ENCODE measurements at places on chromosomes 3 and 15.
A peak's percentile ranks its signal among the peaks of the same experiment; 100 is the strongest.

- no peak for DNase-seq
These were observed 191.8 kb downstream of the MAGI1 start for GRCh38 chr3:65846936-65847335.

GRCh38 chr3:143484846-143485512 is 363.3 kb downstream of the SLC9A9 start:
- no peak for DNase-seq

DNA sequence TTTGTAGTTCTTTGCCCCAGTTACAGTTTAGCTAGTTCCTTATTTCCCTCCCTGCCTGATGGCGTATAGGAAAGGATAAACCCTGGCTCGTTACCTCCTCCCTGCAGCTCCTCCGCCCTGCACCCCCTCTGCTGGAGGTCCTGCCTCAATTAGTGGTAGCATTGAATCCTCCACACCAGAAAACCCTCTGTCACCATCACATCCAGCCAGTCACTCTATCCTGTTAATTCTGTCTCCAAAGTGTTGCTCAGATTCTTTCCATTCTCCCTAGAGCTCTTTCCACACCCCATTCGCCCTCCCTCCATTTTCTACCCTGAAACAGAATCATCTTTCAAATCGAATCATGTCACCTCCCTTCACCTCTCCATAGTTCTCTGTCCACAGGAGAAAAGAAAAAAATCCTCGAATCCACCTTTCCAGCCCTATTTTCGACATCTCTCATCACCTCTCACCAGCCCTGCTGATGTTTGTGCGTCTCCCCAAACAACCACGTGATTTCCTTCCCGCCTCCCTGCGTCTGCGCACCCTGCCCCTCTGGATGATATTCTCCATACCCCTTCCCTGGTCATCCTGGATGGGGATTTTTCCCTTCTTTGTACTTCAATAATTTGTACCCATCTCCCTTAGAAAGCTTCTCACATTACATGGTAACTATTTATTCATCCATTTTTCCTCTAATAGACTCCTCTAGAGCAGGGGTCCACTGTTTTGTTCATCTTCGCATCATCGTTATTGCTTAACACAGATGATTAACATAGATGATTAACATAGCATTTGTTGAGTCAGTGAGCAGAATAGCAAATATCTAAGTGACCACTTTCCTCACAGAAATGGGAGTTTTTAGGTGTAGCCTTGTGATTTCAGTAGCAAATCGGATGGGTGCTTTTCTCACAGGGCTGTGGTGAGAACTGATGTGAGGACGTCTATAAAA is 37.1 kb downstream of the MAP3K13 start:
- no peak for DNase-seq

DNA sequence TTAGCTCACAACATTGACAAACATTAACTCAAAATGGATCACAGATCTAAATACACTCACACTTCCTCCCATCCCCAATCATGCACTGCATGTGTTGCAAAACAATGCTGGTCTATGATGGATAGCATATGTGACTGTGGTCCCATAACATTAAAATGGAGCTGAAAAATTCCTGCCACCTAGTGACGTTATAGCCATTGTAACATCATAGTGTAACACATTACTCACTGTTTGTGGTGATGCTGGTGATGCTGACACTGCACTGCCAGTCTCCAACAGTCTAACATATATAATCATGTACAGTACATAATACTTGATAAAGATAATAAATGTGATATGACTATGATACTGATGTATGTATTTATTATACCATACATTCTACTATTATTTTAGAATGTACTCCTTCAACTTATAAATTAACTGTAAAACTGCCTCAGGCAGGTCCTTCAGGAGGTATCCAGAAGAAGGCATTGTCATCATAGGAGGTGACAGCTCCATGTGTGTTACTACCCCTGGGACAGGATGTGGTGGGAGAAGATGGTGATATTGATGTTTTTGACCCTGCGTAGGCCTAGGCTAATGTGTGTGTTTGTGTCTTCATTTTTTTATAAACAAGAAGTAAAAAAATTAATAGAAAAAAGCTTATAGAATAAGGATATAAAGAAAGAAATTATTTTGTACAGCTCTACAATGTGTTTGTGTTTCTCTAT is 41.3 kb downstream of the TXNRD3 start:
- DNase-seq: no peak

DNA sequence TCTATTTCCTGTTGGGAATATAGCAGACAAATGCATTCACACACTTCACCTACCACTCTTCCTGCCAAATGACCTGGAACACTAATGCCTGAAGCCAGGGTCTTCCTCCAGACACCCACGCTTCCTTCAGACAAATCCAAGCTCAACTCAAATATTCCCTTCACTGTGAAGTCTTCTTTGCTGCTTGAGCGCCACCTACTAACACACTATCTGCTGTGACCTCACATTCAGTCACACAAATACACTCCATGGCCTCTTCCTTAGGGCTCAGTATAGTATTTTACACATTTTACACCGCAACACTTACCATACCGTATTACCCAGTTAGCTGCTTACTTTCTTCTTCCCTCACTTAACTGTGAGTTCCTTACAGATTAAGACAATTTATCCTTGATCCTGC is 149.4 kb downstream of the SHOX2 start:
- no peak for DNase-seq

DNA sequence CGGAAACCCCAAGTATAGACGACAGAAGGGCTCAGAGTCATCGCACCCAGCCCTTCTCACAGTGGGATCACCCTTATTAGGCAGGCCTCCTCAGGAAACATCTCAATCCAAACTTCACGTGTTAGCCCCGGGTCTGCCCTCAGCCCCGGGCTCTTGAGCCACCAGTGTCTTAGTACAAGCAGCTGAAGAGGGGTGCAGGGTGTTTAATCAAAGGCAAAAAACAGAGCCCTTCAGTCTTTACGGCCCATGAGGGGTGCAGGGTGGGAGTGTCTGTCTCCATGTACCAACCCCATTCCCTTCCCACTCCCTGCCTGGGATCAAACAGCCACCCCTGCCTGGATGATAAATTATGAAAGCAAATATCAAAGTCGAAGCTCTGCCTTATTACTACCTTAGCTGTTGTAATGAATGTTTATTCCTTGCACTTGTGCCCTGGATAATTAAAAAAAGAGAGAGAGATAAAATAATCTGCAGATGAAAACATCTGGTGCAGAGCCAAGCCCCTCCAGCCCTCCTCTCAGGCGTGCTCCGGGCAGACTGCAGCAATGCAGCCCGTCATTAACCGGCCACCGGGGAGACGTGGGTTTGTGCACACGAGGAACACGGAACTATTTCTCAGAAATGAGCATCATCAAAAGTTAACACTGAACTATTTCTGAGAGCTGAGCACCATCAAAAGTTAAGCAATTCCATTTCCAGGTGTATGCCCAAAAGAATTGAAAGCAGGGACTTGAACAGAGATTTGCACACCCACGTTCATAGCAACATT is 64.5 kb downstream of the ADAMTS17 start:
- DNase-seq: no peak

- no peak for DNase-seq
These were observed 266.4 kb downstream of the FAM43A start for GRCh38 chr3:194951931-194952582.

DNA sequence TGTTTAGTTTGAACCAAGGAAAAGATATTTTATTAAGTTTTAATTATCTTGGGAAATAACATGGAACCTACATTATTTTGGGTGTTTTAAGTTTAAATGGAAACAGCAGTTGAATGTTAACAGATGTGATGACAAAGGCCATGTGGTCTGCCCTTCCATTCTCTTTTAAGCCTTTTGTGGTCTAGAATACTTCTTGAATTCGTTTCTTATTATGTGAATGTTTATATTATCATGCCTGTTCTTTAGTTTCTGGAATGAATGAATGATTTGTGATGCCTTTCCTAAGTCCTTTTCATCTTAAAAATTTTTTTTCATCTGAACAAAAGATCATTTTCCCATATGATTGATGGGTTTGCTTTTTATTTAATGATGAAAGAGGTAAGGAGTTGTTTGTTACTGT is 44.6 kb downstream of the SNRK start:
- no peak for DNase-seq

GRCh38 chr15:101137312-101137940 is 114.4 kb downstream of the CHSY1 start:
- peak; percentile 79 for DNase-seq

GRCh38 chr15:69489073-69489571 is 36.5 kb downstream of the RPLP1 start:
- DNase-seq: no peak

DNA sequence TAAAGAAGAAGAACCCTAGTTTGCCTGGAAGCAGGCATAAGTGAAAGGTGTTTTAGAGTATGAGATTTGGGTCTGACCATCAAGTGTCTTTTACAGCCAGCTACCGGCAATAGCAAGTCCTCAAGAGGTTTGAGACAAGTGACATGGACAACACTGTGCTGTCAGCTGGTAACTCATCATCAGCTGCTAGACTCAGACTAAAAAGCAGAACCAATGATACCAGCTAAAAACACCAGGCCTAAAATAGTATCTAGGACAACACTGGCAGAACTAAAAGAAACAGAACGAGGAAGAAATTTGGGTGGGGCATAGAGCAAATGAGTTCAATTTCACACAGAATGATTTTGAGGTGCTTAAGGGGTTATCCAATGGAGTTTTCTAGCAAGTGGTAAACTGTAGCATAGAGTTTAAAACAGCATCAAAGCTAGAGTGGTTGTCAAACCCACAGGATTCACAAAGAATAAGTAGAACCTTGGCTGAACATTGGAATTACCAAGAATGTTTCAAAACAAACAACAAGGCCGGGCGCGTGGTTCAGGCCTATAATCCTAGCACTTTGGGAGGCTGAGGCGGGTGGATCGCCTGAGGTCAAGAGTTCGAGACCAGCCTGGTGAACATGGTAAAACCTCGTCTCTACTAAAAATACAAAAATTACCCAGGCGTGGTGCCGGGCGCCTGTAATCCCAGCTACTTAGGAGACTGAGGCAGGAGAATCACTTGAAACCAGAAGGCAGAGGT is 3.9 kb downstream of the CIAO2A start:
- peak; percentile 91 for DNase-seq

DNA sequence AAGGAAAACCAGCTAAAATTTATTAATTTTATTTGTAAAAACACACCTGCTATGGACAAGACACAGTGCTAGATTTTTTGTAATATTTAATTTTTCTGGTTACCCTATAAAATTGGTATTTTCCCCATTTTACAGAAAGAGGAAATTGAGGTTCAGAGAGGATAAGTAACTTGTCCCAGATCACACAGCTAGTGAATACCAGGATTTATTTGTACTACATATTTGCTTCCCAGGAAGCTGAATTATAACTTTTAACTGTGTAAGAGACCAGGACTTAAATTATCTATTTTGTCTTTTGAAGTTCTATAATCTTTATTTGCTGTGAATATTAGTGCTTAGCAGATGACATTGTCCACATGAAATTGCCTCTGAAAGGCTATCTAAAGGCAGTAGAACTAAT is 49.7 kb downstream of the MAP2K5 start:
- DNase-seq: no peak

DNA sequence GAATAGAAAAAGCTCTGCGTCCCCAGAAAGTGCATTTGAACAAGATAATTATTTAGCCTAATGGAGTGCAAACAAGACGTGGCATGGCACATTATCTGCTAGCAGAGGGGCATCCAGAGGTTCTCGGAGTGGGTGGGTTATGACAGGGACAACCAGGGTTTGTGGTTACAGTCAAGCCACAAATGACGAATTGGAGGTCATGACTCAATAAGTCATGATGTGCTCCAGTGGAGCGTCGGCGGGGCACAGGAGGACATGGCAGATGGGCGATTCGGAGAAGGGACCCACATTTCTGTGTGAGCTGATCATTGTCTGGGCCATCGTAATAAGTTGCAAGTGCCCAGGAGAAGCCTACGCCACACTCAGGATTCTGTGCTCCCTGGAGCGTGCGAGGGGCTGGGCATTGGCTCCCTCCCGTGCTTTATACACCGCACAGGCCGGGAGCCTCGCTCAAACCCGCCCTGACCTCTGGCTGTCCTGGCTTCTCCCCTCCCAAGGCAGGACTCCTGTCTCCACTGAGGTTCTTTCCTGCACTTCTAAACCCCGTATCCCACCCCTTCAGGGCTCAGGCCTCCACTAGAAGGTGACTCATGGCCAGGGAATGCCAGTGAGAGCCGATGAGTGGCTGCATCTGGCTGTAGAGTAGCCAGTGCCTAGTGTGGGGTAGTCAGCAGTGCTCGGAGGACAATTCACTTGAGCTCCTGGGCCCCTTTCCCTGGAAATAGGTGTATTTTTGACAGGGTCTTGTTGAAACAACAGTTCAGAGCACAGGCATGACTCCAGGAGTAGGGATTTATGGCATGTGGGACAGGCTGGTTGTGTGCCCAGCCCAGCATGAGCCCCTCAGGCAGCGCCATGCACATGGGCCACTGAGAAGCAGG is 67.4 kb downstream of the GRIP2 start:
- DNase-seq: peak; percentile 66

- peak; percentile 7 for DNase-seq
These were observed 323.3 kb downstream of the CTNNB1 start for GRCh38 chr3:41522612-41523011.

GRCh38 chr15:70659662-70660061 is 103.7 kb downstream of the UACA start:
- no peak for DNase-seq

GRCh38 chr3:126903521-126903920 is 79.4 kb upstream of the PLXNA1 start:
- no peak for DNase-seq

DNA sequence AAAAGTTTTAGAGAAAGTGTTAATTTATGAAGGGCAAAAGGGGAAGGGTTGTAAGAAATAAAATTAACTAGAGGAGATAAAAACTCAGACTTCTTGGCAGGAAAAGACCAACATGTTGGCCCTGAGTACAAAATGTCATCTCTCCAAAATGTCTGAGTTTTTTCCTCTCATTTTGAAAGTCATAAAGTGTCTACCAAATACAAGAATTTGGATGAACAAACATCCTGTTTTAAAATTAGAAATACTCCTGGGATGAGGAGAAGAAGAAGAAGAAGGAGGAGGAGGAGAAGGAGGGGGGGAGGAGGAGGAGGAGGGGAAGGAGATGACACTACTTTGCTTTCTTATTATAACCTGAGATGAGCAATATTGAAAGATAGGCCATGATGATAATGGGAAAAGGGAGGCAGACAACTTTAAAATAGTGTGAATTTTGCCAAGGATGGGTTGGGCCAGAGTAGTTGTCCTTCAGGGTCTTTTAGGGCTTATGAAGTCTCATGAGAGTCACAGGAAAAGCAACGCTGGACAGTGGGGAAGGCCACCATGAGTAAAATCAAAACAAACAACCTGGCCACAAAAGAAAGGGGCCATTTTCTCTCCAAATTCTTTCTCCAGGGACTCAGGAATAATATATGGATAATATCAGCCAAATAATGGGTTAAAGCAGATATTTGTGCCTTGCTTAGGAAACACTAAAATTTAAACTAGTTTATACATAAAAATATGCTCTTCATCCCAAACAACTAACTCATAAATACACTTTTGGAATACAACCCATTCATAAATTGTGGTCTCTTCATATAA is 632.9 kb downstream of the EPHA3 start:
- no peak for DNase-seq

All from inflammatory macrophage (primary cell).